NB4 (cell line): ENCODE measurements at places on chromosomes 13 and 19.
A peak's percentile ranks its signal among the peaks of the same experiment; 100 is the strongest.

DNA sequence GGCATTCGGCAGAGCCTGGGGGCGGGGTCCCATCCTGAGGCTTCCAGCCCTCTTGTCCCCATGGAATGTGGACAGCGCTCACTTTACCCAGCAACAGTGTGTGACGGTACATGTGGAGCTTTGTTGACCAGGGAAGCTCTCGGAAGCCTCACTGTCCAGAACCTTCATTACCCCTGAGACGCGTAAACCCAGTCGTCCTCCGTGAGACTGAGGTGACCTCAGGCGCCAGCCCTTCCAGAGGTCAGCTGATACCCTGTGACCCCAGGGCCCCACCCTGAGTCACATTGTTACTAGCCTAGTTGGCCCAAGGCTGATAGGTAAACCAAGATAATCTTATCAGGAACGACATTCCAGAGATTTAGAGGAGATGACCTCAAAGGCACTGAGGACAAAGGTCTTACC is 10.2 kb upstream of the TMEM160 start:
- DNase-seq: no peak

GRCh38 chr19:10788146-10788545 is 47.9 kb downstream of the TMED1 start:
- DNase-seq: no peak

GRCh38 chr19:21134934-21135366 is 6.9 kb upstream of the ZNF431 start:
- peak; percentile 25 for DNase-seq

DNA sequence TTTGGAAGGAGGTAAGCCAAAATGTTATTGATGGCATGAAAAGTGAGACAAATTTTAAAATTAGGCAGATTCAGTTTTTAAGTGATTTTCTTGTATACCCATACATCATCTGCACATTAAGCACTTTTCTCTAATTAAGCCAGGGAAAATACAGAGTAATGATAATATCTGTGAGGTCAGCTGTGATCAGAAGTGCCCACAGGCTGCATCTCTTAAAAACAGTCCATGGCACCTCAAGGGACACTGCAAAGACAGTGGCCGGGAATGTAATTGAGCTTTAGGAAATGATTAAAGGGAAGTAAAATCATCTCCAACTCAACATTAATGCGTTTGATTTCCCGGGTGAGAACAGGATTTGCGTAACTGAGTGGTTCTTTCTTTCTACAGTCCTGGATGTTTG is 2.0 kb downstream of the COL4A1 start:
- no peak for DNase-seq
